Fibroblast of gingiva (primary cell): ENCODE measurements at places on chromosomes 1 and 21.

GRCh38 chr1:53646732-53647131 lies 92.2 kb downstream of the GLIS1 start:
- no peak for DNase-seq

- DNase-seq, result peak; percentile 44
These were observed 5.8 kb upstream of the CD46 start for GRCh38 chr1:207745839-207746767.

- DNase-seq, result no peak
These were observed 113.4 kb downstream of the DHRS3 start for GRCh38 chr1:12504601-12505000.

DNA sequence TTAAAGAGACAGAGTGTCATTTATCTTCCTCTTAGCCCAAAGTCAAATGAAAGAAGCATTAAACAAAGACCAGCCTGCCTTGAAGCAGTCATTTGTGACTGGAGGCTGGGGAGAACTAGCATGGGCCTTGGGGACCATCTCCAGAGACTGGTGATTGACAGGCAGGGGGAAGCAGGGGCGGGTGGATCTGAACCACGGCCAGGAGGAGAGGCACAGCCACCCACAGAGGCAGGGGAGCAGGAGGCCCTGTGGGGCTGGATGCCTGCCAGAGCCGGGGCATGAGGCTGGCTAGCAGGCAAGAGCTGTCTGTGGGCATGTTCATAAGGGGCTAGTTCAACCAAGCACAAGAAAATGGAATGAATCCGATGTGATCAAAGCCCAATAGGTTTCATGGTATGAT lies 73.9 kb downstream of the PLXNA2 start:
- no peak for DNase-seq
